CD8-positive, alpha-beta memory T cell (primary cell): ENCODE measurements at places on chromosomes 7 and 10. TPM values are rescaled to one million over a fixed set of nuclear protein-coding genes. Genes with fewer than 3 reads are reported as not detected.
A peak's percentile ranks its signal among the peaks of the same experiment; 100 is the strongest.

DNA sequence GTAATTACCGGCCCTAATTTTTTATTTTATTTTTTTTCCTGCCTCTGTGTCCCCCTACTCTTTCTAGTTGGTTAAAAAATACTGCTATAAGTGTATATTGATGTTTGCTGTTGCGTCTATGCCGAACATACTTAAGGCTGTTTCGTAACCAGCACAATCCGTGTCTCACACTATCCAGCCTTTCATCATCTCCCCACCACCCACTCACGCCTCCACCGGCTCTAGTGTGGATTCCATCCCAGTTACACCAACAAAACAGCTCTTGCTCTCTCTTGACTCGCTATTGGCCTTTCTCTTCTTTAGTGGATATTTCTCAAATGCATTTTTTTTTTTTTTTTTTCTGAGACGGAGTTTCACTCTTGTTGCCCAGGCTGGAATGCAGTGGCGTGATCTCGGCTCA lies 70.1 kb upstream of the CAMK1D start:
- H3K27ac ChIP-seq = no peak overlapping the region
- H3K4me1 ChIP-seq = no peaks in the 10 kb centered on the region
- no peaks in the 10 kb centered on the region for H3K27me3 ChIP-seq
- no peak for DNase-seq

DNA sequence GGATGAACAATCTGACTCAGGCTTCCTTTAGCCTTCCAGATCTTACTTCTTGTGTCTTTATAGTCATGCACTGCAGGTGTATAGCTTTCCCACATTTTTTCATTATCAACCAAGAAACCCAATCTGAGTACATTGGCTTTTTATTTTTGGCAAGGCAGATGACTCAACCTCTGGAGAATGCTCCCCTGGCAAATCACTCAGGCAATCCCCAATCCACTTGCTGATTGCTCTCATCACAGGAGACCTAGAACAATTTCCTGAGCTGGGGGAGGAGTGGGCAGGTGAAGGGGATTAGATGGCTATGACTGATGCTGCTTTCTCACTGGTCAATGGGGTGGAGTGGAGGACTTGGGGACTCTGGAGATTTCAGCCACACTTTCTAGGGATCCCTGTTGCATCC lies 134.4 kb downstream of the SLC16A9 start:
- no peak overlapping the region for H3K4me3 ChIP-seq
- H3K27ac ChIP-seq = no peak overlapping the region
- no peaks in the 10 kb centered on the region for H3K4me1 ChIP-seq
- no peak for DNase-seq
- H3K36me3 ChIP-seq = no peaks in the 10 kb centered on the region
- H3K27me3 ChIP-seq = no peaks in the 10 kb centered on the region

Gene PALD1
- 0.20 TPM for total RNA-seq

DNA sequence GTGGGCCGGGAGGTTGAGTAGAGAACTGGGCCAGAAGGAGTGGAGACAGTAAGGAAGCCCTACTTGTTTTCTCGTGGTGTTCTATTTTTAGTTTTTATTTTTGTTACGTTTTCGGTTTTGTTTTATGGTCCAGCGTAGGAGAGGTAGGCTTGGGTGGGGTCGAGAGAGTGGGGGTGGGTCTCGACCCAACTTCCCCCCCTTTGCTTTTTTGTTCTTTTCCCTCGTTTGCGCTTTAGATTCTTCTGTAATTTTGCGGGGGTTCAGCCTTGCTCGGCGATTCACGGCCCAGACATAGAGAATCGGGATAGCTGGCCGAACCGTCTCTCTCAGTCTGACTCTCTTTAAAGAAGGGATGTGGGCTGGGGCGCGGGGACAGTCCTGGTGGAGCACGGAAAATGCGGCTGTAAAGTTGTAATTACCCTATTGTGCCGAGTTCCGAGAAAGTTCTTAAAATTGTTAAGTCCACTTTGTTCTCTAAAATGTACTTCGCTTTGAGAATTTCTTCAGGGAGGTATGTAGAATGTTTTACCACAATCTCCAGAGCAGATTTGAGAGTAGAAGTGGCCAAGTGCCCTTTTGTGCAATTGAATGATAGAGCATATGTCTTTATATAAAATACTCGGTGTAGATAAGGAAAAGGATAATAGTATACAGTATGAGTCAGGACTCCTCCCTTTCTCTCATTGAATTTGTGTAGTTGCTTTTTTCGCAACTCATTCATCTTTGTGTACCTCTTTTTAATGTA lies 816 bp downstream of the DMTF1 start:
- H3K4me1 ChIP-seq = peaks cover 40% of the 10 kb centered on the region
- peak overlapping the region; percentile 74 for H3K4me3 ChIP-seq
- no peak for DNase-seq
- H3K27ac ChIP-seq = peak overlapping the region; percentile 88

DNA sequence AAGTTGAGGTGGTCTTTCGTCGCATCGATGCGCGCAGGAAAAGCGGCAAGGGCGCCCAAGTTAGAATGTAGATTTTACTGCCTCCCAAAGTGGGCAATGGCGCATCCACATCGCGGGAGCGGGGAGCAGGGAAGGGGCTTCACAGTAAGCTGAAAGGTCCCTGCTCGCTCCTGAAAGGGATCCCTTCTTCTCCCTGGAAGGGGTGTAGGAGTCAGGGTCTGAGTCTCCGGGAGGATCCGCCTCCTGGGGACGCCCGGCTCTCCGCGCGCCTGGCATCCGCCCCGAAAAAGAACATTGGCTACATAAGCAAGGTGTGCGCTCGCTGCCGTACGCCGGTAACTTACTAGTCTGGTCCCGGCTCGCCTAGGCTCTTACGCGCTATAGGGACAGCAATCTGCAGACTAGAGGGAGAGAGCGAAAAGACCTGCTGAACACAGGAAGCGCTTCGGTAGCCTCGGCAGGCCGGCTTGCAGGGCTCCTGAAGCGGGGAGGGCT lies 804 bp downstream of the UNC5B start:
- peaks cover 10% of the 10 kb centered on the region for H3K4me1 ChIP-seq
- peak overlapping the region; percentile 49 for H3K4me3 ChIP-seq
- no peak overlapping the region for H3K27ac ChIP-seq
- H3K27me3 ChIP-seq = peaks cover 47% of the 10 kb centered on the region
- no peaks in the 10 kb centered on the region for H3K36me3 ChIP-seq

DNA sequence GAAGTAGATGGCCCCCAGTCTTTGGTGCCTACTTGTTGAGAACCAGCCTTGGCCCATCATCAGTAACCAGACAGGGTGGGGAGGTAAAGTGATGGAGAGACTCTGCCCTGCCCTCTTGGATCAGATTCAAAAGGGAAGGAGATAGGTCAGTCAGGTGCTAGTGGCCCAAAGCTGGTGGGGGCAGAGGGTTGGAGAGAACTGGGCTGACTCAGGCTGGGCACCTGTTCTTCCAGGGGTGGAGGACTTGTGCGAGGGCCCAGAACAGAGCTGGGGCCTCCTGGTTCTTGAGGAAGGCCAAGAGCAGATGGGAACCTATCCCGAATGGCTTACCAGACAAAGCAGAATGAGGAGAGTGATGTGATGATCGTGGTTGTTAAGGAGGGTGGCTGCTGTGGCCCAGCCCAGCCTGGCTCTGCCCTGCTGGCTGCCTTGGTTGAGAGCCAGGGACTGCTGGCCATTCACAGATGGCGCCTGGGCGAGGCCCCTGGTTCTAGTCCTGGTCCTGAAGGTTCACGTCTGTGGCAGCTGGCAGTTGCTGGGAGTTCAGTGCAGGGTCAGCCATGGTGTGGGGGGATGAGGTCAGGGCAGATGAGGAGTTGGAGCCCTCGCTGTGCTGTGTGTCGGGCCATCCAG lies 36.6 kb downstream of the PALD1 start:
- no peak overlapping the region for H3K4me3 ChIP-seq
- H3K27me3 ChIP-seq = no peaks in the 10 kb centered on the region
- DNase-seq = no peak
- no peaks in the 10 kb centered on the region for H3K4me1 ChIP-seq
- no peak overlapping the region for H3K27ac ChIP-seq
- H3K36me3 ChIP-seq = no peaks in the 10 kb centered on the region

Gene HECW1
- total RNA-seq = not detected
